Effector CD4-positive, alpha-beta T cell (primary cell): ENCODE measurements at places on chromosomes 2 and 18.

DNA sequence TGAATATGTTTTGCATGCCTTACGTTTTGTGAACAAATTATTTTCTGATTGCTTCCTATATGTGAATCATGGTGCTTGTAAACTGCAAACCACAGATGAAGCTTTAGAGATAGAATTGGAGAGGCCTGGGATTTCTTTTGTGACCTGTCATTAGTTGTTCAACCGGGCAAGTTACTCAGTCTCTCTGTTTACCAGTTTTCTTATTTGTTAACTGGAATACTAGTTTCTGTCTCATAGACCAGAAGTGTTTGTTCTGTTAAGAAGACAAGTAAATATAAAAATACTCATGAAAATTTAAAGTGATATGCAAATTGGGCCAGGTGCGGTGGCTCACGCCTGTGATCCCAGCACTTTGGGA is 27.3 kb downstream of the DGKD start:
- no peak for DNase-seq

DNA sequence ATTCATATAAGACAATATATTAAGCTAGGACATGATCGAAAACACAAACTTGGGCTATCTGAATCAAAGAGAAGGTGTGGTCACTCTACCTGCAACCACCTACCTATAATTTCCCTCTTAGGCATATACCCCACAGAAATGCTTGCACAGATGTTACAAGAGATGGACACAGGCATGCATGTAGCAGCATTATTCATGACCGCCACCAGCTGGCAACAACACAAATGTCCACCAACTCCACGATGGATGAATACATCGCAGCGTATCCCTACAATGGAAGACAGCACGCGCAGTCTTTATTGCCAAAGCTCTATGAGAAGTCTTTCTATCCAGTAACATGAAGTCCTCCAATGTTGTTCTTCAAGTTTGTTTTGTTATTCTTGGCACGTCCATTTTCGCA is 90.8 kb downstream of the ARL4C start:
- DNase-seq, result no peak

- DNase-seq, result no peak
Observed at GRCh38 chr2:101112772-101113157, 38.4 kb downstream of the TBC1D8 start.

DNA sequence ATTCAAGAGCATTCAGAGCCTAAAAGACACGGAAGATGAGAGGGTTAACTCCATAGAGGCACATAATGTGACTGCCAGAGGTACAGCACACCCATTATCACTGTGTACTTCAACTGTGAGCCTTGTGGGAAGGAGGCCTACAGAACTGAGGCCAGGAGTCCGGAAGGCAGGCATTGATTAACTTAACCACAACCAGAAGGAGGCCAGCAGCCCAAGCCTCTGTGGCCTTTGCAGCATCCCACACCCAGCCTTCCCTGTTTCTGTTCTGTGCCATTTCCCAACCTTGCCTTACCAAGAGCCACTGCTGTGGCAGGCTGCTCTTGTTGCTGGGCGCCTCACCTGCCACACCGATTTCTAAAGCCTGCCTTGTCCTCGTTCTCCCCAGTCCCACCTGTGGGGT is 27.2 kb downstream of the SIGLEC15 start:
- DNase-seq, result no peak
